ENCODE measurements at places on chromosomes 12 and 14.
A peak's percentile ranks its signal among the peaks of the same experiment; 100 is the strongest.

- DNase-seq: no peak
- no peaks in the 10 kb centered on the region for H3K27me3 ChIP-seq
- H3K4me1 ChIP-seq: peaks cover 3% of the 10 kb centered on the region
- H3K27ac ChIP-seq: peak overlapping the region; percentile 72
Observed at GRCh38 chr12:57176139-57176477, 28.7 kb upstream of the LRP1-AS start.

DNA sequence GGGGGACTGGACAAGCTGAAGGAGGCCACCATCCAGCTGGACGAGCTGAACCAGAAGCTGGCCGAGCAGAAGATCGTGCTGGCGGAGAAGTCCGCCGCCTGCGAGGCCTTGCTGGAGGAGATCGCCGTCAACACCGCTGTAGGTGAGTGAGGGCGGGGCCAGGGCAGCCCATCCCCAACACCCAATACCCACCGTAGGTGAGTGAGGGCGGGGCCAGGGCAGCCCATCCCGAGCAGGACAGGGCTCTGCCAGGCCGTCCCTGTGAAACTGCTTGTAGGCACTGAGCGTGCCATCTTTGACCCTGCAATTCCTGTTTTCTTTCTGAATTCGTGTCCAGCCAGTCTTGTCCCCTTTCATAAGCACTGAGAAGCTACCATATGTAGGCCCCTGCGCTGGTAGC is 74.0 kb downstream of the CCDC92 start:
- H3K4me1 ChIP-seq: no peaks in the 10 kb centered on the region
- no peaks in the 10 kb centered on the region for H3K36me3 ChIP-seq
- H3K27me3 ChIP-seq: no peaks in the 10 kb centered on the region
- no peak overlapping the region for H3K4me3 ChIP-seq

- H3K27me3 ChIP-seq: no peaks in the 10 kb centered on the region
- no peak overlapping the region for H3K4me3 ChIP-seq
- DNase-seq: no peak
- H3K27ac ChIP-seq: no peak overlapping the region
Observed at GRCh38 chr14:27077710-27078109, 479.9 kb upstream of the NOVA1 start.

- no peak overlapping the region for H3K27ac ChIP-seq
- no peaks in the 10 kb centered on the region for H3K27me3 ChIP-seq
- no peak for DNase-seq
- no peak overlapping the region for H3K4me3 ChIP-seq
- H3K36me3 ChIP-seq: no peaks in the 10 kb centered on the region
Observed at GRCh38 chr12:75702477-75703093, 191.2 kb upstream of the KRR1 start.

- DNase-seq: no peak
- H3K4me3 ChIP-seq: no peak overlapping the region
- no peaks in the 10 kb centered on the region for H3K4me1 ChIP-seq
- H3K27ac ChIP-seq: no peak overlapping the region
- peaks cover 9% of the 10 kb centered on the region for H3K36me3 ChIP-seq
Observed at GRCh38 chr14:49584058-49584457, 2.1 kb downstream of the RPS29 start.

GRCh38 chr14:22502007-22502406 is 87.0 kb downstream of the DAD1 start:
- H3K4me3 ChIP-seq: no peak overlapping the region
- H3K27ac ChIP-seq: peak overlapping the region; percentile 20
- no peaks in the 10 kb centered on the region for H3K4me1 ChIP-seq
- peak; percentile 41 for DNase-seq

GRCh38 chr14:103280278-103280928 is 53.6 kb upstream of the EIF5 start:
- H3K4me1 ChIP-seq: no peaks in the 10 kb centered on the region
- H3K27me3 ChIP-seq: no peaks in the 10 kb centered on the region
- H3K4me3 ChIP-seq: no peak overlapping the region
- DNase-seq: no peak

GRCh38 chr14:70018713-70019211 is 139.5 kb downstream of the SMOC1 start:
- H3K4me3 ChIP-seq: no peak overlapping the region
- H3K36me3 ChIP-seq: no peaks in the 10 kb centered on the region
- no peaks in the 10 kb centered on the region for H3K27me3 ChIP-seq
- DNase-seq: peak; percentile 10
- H3K27ac ChIP-seq: peak overlapping the region; percentile 61

DNA sequence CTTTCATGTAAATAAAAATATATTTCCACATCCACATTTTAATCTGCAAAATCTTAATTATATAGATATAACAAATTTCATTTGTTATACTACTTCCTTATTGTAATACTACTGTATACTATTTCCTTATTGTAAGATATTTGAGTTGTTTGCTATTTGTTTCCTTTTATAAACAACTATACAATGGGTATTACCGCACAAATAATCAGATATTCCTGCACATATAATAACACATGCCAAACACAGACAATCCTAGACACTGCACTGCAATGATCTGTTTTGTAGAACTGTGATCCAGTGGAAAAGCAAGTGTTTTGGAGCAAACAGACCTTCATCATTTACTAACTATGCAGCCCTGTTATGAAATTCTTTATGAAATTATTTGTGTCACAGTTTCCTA is 30.5 kb downstream of the PRKD1 start:
- no peaks in the 10 kb centered on the region for H3K27me3 ChIP-seq
- no peak overlapping the region for H3K27ac ChIP-seq
- no peaks in the 10 kb centered on the region for H3K36me3 ChIP-seq
- DNase-seq: no peak

DNA sequence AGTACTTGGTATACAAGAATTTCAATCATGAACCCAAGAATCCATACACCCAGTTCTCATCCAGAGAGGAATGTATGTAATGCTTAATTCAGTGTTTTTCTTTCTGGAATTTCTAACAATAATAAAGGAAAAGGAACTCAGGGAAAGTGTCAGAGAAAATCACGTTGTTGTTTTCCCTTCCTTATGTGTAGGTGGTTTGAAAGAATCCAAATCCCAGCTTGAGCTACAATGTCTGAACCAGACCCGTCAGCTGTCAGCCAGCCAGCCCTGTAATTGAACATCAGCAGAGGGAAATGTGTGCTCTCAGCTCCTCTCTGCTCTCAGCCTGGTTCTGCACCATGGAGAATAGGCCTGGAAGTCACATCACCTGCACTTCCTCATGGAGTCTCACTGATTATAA is 126.5 kb downstream of the TMEM30B start:
- H3K4me3 ChIP-seq: no peak overlapping the region
- no peak overlapping the region for H3K27ac ChIP-seq
- H3K36me3 ChIP-seq: no peaks in the 10 kb centered on the region
- H3K27me3 ChIP-seq: no peaks in the 10 kb centered on the region
- DNase-seq: no peak

- DNase-seq: no peak
- H3K27ac ChIP-seq: no peak overlapping the region
- no peak overlapping the region for H3K4me3 ChIP-seq
- no peaks in the 10 kb centered on the region for H3K36me3 ChIP-seq
Observed at GRCh38 chr14:69675877-69676416, 64.6 kb downstream of the SUSD6 start.

DNA sequence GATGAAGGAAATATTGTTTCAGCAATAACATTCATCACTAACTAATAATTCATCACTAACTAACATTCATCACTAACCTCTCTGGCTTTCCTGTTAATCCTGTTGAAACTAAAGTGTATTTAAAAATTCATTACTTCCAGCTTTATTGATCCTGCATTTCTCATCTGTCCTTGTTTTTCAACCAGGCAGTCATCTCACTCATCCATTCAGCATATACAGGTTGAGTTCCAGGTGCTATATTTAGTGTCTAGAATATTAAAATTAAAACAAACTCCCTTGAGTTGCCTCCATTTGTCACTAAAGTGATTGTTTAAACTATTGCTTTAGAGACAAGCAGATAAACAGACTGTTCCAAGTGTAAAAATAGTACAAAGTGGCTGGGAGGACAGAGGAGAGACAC is 58.1 kb downstream of the ATXN7L3B start:
- no peaks in the 10 kb centered on the region for H3K4me1 ChIP-seq
- H3K27me3 ChIP-seq: no peaks in the 10 kb centered on the region
- no peaks in the 10 kb centered on the region for H3K36me3 ChIP-seq
- H3K4me3 ChIP-seq: no peak overlapping the region
- no peak overlapping the region for H3K27ac ChIP-seq

- no peaks in the 10 kb centered on the region for H3K4me1 ChIP-seq
- H3K27me3 ChIP-seq: no peaks in the 10 kb centered on the region
- no peak overlapping the region for H3K27ac ChIP-seq
- no peak for DNase-seq
- H3K36me3 ChIP-seq: no peaks in the 10 kb centered on the region
- no peak overlapping the region for H3K4me3 ChIP-seq
Observed at GRCh38 chr12:104718304-104718929, 239.7 kb downstream of the SLC41A2 start.

- H3K36me3 ChIP-seq: no peaks in the 10 kb centered on the region
- no peak overlapping the region for H3K4me3 ChIP-seq
- H3K4me1 ChIP-seq: no peaks in the 10 kb centered on the region
- no peaks in the 10 kb centered on the region for H3K27me3 ChIP-seq
- no peak for DNase-seq
Observed at GRCh38 chr12:5808981-5809380, 136.1 kb downstream of the ANO2 start.

DNA sequence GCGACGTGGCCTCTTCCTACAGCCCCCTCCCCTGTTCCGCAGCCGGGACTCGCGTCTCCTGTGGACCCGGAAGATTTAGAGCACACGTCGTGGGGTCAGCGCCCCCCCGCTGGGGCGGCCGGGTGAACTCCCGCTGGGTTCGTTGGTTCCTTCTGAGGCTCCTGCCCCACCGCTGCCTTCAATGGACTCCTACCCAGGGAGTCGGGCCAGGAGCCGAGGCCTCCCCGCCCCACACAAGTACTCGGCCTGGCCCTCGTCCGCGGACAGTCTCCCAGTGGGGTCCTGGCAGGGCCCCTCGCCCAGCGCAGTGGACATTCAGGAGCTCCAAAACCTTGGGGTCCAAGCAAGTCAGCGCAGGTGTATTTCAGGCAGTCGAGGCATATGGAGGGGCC is 1.2 kb downstream of the MMP17 start:
- no peak overlapping the region for H3K27ac ChIP-seq
- peaks cover 14% of the 10 kb centered on the region for H3K4me1 ChIP-seq
- H3K27me3 ChIP-seq: peaks cover 12% of the 10 kb centered on the region
- no peak for DNase-seq
- H3K36me3 ChIP-seq: no peaks in the 10 kb centered on the region

DNA sequence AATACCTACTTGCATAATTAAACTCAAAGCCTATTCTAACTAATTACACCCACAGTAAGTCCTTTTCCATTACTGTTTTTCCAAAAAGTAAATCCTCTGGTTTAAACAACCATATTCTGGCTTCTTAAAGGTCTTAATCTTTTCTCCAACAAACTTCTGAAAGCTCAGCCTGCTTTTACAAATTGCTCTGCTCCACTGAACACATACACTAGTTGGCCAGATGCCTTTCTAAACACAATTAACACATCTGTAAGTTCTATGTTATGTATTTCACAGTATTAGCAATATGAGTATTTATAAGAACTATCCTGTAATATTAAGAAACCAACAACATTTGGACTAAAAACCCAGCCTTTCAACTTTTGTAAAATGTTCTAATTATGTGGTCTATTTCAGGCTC is 30.1 kb downstream of the PTPRB start:
- DNase-seq: no peak
- no peaks in the 10 kb centered on the region for H3K27me3 ChIP-seq
- no peak overlapping the region for H3K4me3 ChIP-seq

- H3K4me3 ChIP-seq: no peak overlapping the region
- H3K4me1 ChIP-seq: no peaks in the 10 kb centered on the region
- no peak overlapping the region for H3K27ac ChIP-seq
- no peaks in the 10 kb centered on the region for H3K36me3 ChIP-seq
Observed at GRCh38 chr14:71094722-71095121, 187.5 kb downstream of the PCNX1 start.

- H3K4me3 ChIP-seq: no peak overlapping the region
- H3K27ac ChIP-seq: no peak overlapping the region
- no peaks in the 10 kb centered on the region for H3K27me3 ChIP-seq
- H3K4me1 ChIP-seq: no peaks in the 10 kb centered on the region
- DNase-seq: no peak
- no peaks in the 10 kb centered on the region for H3K36me3 ChIP-seq
Observed at GRCh38 chr12:24952389-24952788, 3.5 kb upstream of the BCAT1 start.

DNA sequence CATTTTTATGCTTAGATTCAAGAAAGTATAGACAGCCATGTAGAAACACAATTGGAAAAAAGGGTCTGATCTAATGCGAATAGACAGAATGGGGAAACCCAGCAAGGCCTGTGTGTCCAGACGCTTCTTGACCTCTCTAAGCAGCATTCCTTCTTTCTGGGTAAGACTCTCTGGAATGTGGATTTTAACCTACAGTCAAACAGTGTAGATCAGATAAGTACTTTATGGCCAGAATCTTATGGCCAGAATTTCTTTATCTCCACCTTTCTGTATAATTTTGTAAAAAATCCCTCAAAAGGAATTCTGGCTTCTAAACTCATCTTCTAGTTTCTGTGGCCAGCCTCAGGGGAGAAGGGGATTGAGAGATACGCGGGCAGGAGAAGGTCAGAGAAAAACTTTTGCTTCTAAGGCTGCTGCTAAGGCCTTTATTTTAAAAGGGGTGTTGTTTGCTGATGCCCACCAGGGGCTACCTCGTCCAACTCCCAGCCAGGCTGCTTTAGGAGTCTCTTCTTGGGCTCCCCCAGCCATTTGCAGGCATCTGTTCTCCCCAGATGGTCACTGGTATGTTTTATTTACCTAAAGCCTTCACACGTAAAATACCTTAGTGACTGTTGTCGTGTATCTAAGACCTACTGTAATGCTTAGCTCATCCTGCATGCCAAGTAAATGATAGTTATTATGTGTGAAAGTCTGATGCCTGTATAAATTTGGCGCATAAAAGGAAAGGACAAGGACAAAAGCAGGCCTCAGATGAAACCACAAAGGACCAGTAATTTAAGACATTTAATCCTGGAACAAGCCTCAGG is 68.4 kb downstream of the ANO6 start:
- no peak overlapping the region for H3K4me3 ChIP-seq
- no peaks in the 10 kb centered on the region for H3K36me3 ChIP-seq
- no peak overlapping the region for H3K27ac ChIP-seq
- H3K27me3 ChIP-seq: no peaks in the 10 kb centered on the region
- H3K4me1 ChIP-seq: no peaks in the 10 kb centered on the region

GRCh38 chr14:90829677-90830076 is 13.4 kb upstream of the TTC7B start:
- no peaks in the 10 kb centered on the region for H3K4me1 ChIP-seq
- no peak overlapping the region for H3K27ac ChIP-seq
- no peak for DNase-seq
- no peaks in the 10 kb centered on the region for H3K36me3 ChIP-seq
- no peak overlapping the region for H3K4me3 ChIP-seq

GRCh38 chr14:23577710-23578392 is 739 bp downstream of the JPH4 start:
- no peak for DNase-seq
- H3K4me1 ChIP-seq: no peaks in the 10 kb centered on the region
- peaks cover 22% of the 10 kb centered on the region for H3K27me3 ChIP-seq
- no peaks in the 10 kb centered on the region for H3K36me3 ChIP-seq
- H3K4me3 ChIP-seq: peak overlapping the region; percentile 20
- H3K27ac ChIP-seq: peak overlapping the region; percentile 26

DNA sequence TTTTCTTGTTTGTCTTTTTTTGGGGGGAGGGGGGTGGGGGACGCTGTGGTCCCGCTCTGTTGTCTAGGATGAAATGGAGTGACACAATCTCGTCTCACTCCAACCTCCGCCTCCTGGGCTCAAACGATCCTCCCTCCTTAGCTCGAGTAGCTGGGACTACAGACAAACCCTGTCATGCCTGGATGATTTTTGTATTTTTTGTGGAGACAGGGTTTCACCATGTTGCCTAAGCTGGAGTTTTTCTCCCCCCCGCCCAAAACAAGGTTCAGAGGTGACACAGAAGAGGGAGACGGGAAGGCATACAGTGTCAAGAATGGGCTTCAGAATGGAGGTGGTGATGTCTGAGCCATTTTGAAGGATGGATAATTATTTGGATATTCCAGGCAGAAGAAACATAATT is 116.9 kb upstream of the ATF1 start:
- no peak overlapping the region for H3K27ac ChIP-seq
- no peak overlapping the region for H3K4me3 ChIP-seq
- no peak for DNase-seq
